ENCODE measurements at places on chromosomes 4 and X. TPM values are rescaled to one million over a fixed set of nuclear protein-coding genes. Genes with fewer than 3 reads are reported as not detected.

Gene PDZD4
- total RNA-seq, result 2.7 TPM

Gene CCDC120
- total RNA-seq, result 5.3 TPM

Gene VCX
- total RNA-seq, result not detected

Gene ZMAT1
- 1.4 TPM for total RNA-seq

Gene SLC7A11
- 9.1 TPM for total RNA-seq

Gene SLC26A1
- total RNA-seq, result not detected

Gene MID1IP1
- 34.7 TPM for total RNA-seq

Gene FATE1
- total RNA-seq, result not detected

Gene DRD5
- not detected for total RNA-seq

Gene XG
- total RNA-seq, result not detected

Gene IRF2
- total RNA-seq, result 55.2 TPM

DNA sequence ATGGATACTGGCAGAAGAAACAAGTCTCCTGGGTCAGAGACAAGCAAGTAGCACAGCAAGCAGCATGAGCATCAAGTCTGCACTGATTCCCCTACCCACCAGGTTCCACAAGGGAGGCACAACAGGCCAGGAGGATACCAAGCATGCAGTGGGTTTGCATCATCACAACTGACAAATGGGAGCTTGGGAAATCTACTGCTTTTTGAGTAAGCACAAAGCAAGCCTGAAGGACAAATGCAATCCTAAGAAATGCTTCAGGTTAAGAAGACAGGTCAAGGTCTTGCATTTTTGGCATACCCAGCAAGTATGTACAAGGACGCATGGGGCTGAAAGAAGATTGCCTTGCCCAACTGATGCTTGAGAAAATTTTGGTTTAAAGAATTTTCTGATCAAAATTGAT, 279.6 kb downstream of the PDGFC start:
- peaks cover 5% of the 10 kb centered on the region for H3K36me3 ChIP-seq
- no peaks in the 10 kb centered on the region for H3K27me3 ChIP-seq
- DNase-seq, result no peak

- no peaks in the 10 kb centered on the region for H3K27me3 ChIP-seq
- DNase-seq, result no peak
- no peaks in the 10 kb centered on the region for H3K4me1 ChIP-seq
Observed at GRCh38 chr4:134147941-134148340, 53.6 kb downstream of the PABPC4L start.

DNA sequence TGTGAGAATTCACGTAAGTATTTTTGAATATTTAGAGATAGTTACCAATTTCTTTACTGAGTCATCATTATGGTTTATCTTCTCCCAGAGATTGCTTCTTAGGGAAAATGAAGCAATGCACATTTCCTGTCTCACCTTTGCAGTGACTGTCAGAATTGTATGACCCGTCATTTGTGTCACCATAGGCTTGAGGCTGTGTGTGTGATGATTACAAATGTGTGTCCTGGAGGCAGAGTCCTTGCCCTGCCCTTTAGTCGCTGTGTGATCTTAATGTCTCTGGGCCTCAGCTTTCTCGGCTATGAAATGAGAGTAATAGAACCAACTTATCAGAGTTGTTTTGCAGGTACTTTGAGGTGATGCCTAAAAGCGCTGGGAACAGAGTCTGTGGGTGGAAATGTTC, 13.9 kb downstream of the HCCS start:
- DNase-seq, result no peak
- H3K27me3 ChIP-seq, result no peaks in the 10 kb centered on the region
- no peak overlapping the region for H3K4me3 ChIP-seq
- H3K4me1 ChIP-seq, result peaks cover 4% of the 10 kb centered on the region

- peaks cover 6% of the 10 kb centered on the region for H3K4me1 ChIP-seq
- no peaks in the 10 kb centered on the region for H3K27me3 ChIP-seq
- no peak overlapping the region for H3K27ac ChIP-seq
- no peak for DNase-seq
- no peak overlapping the region for H3K4me3 ChIP-seq
Observed at GRCh38 chr4:22474636-22475310, 41.1 kb downstream of the ADGRA3 start.

DNA sequence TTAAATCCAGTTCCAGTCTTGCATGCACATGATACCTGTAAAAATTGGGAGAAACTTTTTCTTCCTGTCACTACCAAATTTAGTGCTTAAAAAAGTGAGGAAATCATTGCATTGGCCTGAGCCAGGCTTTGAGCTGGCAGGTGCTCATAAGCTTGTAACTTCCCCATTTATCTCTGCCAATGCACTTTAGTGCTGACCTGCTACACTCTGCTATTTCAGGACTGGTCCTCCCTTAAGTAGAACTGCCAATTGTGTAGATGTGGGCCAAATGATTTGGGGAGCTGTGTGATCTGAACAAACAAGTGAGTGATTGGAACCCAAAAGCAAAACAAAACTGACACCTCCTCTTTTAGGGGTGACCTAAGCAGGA, 51.8 kb downstream of the ZNF827 start:
- H3K27me3 ChIP-seq, result no peaks in the 10 kb centered on the region
- H3K27ac ChIP-seq, result no peak overlapping the region
- peaks cover 7% of the 10 kb centered on the region for H3K4me1 ChIP-seq
- DNase-seq, result no peak
- no peak overlapping the region for H3K4me3 ChIP-seq
- H3K36me3 ChIP-seq, result peaks cover 5% of the 10 kb centered on the region

- H3K27ac ChIP-seq, result no peak overlapping the region
- H3K4me1 ChIP-seq, result no peaks in the 10 kb centered on the region
- no peaks in the 10 kb centered on the region for H3K36me3 ChIP-seq
- no peak overlapping the region for H3K4me3 ChIP-seq
- no peaks in the 10 kb centered on the region for H3K27me3 ChIP-seq
- no peak for DNase-seq
Observed at GRCh38 chr4:115158296-115158695, 44.9 kb upstream of the NDST4 start.

GRCh38 chr4:1360423-1361283, 13.6 kb downstream of the UVSSA start:
- H3K27ac ChIP-seq, result no peak overlapping the region
- no peaks in the 10 kb centered on the region for H3K36me3 ChIP-seq
- no peak for DNase-seq
- H3K4me3 ChIP-seq, result no peak overlapping the region
- no peaks in the 10 kb centered on the region for H3K27me3 ChIP-seq

DNA sequence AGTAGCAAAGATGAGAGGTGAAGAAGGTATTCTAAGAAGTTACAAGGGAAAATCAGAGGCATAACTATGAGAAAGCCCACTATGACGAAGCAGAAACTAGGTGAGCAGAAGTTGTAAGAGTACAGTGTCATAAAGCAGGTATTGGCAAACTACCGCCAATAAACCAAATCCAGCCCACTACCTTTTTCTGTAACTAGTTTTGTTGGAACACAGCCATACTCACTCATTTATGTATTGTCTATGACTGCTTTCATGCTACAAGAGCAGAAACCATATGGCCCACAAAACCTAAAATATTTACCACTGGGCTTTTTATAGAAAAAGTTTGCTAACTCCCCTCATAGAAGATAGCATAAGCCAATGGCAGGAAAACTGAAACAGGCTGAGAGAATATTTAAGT, 31.8 kb upstream of the ZCCHC13 start:
- no peak overlapping the region for H3K27ac ChIP-seq
- H3K4me3 ChIP-seq, result no peak overlapping the region
- peaks cover 5% of the 10 kb centered on the region for H3K27me3 ChIP-seq
- H3K36me3 ChIP-seq, result peaks cover 10% of the 10 kb centered on the region

- H3K27me3 ChIP-seq, result no peaks in the 10 kb centered on the region
- peaks cover 47% of the 10 kb centered on the region for H3K4me1 ChIP-seq
- DNase-seq, result no peak
- no peak overlapping the region for H3K4me3 ChIP-seq
- peaks cover 4% of the 10 kb centered on the region for H3K36me3 ChIP-seq
Observed at GRCh38 chr4:40261231-40262076, 64.6 kb downstream of the RHOH start.

GRCh38 chr4:150647008-150647407, 65.1 kb downstream of the MAB21L2 start:
- H3K4me1 ChIP-seq, result peaks cover 17% of the 10 kb centered on the region
- H3K4me3 ChIP-seq, result no peak overlapping the region
- H3K27me3 ChIP-seq, result no peaks in the 10 kb centered on the region
- H3K36me3 ChIP-seq, result no peaks in the 10 kb centered on the region
- H3K27ac ChIP-seq, result no peak overlapping the region

GRCh38 chr4:155624478-155624877, 42.2 kb upstream of the GUCY1A1 start:
- no peaks in the 10 kb centered on the region for H3K36me3 ChIP-seq
- H3K4me3 ChIP-seq, result no peak overlapping the region
- no peak overlapping the region for H3K27ac ChIP-seq
- no peak for DNase-seq
- no peaks in the 10 kb centered on the region for H3K27me3 ChIP-seq

GRCh38 chr4:31598639-31599038, 878.5 kb downstream of the PCDH7 start:
- DNase-seq, result no peak
- peaks cover 4% of the 10 kb centered on the region for H3K36me3 ChIP-seq
- H3K27ac ChIP-seq, result no peak overlapping the region

DNA sequence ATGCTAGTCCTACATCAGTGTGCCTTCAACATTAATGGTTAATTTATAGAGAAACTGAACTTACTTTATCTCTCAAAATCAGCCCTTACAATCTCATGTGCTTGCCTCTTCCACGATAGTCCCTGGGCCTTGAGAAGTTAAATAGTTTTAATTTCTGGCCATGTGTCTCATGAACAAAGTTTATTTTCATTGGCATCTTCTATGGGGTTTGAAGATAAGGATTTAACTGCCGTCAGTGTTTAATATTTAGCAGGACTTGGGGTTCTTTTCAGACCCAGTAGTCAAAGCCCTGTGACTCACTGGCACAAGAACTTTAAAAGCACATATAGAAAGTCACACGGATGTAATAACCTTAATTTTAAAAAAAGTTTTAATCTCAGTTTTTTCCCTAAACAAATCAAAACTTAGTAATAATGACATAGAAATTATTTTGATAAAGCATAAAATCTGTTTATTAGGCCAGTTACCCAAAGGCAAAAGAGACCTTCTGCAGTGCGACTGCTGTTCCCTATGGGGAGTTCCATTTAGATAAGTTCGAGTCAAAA, 10.1 kb upstream of the MPP1 start:
- no peak overlapping the region for H3K27ac ChIP-seq
- DNase-seq, result no peak
- peaks cover 7% of the 10 kb centered on the region for H3K27me3 ChIP-seq
- H3K4me1 ChIP-seq, result no peaks in the 10 kb centered on the region
- H3K36me3 ChIP-seq, result no peaks in the 10 kb centered on the region

DNA sequence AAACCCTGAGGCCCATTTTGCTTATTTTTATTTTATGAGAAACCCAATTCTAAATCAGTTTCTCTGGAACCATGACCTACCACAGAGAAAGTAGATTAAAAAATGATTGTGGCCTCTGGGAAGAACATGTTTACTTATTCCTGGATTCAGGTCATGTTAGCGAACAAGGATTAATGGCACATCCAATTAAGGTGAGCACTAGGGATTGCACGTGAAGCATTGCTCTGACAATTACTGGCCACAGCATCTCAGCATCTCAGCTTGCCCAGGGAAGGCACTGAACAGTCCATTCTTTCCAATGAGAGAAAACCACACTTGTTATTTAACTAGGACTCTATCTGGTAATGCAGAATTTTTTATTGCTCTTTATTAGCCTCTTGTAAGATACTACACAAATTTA, 119.8 kb downstream of the ZNF330 start:
- H3K4me3 ChIP-seq, result no peak overlapping the region
- no peaks in the 10 kb centered on the region for H3K36me3 ChIP-seq
- DNase-seq, result no peak
- H3K4me1 ChIP-seq, result no peaks in the 10 kb centered on the region
- no peak overlapping the region for H3K27ac ChIP-seq

DNA sequence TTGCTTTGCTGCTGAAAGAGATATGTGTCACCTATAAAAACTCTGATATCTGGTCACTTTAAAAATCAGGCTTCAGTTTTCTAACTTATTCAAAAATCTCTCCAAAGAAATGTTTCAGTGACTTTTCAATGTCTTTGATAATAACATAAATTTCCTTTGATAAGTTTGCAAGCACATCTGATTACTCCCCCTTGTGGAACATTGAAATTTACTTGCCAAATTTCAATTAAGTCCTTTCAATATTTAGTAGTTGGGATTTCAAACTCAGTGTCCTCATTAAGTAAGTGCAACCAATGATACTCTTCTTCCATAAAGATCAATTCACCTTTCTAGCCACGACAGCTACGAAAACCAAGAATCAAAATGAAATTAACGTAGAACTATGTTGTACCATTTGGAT, 151.3 kb upstream of the FAM47C start:
- no peaks in the 10 kb centered on the region for H3K4me1 ChIP-seq
- H3K27ac ChIP-seq, result no peak overlapping the region
- DNase-seq, result no peak
- H3K4me3 ChIP-seq, result no peak overlapping the region

DNA sequence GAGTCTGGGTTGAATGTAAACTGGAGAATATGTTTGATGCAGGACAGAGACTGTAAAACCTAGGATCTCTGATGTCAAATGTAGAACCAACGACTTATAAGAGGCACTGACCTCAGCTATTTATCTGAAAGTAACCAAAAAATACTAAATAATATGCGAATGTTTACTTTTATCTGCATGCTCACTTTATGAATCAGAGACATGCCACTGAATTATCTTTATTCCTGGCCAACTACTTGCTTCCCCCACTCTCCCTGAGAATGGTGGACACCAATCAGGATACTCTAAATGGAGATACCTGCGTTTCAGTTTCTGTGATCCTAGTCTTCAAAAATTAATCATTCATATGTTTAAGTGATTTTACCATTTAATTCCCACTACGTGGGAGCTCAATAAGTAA, 1038.4 kb upstream of the PABPC4L start:
- H3K4me3 ChIP-seq, result no peak overlapping the region
- no peak overlapping the region for H3K27ac ChIP-seq
- no peaks in the 10 kb centered on the region for H3K4me1 ChIP-seq
- DNase-seq, result no peak

DNA sequence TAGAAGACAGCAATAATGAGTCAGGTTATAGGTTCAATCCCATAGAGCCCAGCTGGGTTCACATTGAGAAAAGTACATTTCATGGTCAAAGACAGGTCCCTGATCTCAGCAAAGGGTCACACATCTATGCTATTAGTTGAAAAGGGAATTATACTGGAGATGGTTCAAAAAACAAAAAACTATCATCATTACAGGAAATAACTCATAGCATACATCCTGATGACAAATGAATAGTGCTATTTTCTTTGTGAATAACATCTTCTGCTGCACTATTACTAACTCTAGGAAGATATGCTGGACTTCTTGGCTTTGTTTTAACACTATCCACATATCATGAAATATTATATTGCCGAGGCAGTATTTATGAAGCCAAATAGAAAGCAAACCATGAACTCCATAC, 202.5 kb upstream of the MAB21L2 start:
- no peak overlapping the region for H3K4me3 ChIP-seq
- H3K27me3 ChIP-seq, result no peaks in the 10 kb centered on the region
- H3K27ac ChIP-seq, result no peak overlapping the region
- DNase-seq, result no peak
- no peaks in the 10 kb centered on the region for H3K36me3 ChIP-seq
